ENCODE measurements at places on chromosomes 4 and X.
A peak's percentile ranks its signal among the peaks of the same experiment; 100 is the strongest.

GRCh38 chrX:47189906-47190305 lies 3.7 kb upstream of the UBA1 start:
- no peak for DNase-seq

GRCh38 chr4:14583331-14583730 lies 418.9 kb upstream of the CPEB2 start:
- no peak for DNase-seq

DNA sequence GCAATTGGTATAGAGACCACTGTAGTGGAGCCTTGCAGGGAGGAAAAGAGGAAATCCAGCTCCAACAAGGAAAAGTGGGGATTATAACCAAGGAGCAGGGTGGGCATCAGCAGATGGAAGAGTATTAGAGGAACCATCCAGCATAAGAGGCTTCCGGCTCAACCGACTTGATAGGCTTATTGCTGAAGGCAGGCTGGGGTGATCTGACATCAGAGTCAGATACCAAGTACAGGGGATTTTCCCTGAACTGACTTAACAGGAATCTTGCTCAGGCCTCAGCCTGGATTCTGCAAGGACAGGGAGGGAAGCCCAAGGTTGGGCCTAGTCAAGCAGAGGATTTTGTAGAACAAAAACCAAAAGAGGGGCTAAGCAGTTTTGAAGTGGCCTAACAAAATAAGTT lies 129.6 kb downstream of the DCLK2 start:
- DNase-seq = no peak

- DNase-seq = no peak
Observed at GRCh38 chrX:139290310-139290709, 240.2 kb upstream of the F9 start.

- DNase-seq = peak; percentile 62
Observed at GRCh38 chrX:38233891-38234667, 13.4 kb upstream of the SRPX start.

- no peak for DNase-seq
Observed at GRCh38 chrX:129808158-129808828, 28.5 kb downstream of the SASH3 start.

GRCh38 chr4:31081366-31081765 lies 361.2 kb downstream of the PCDH7 start:
- DNase-seq = peak; percentile 47

DNA sequence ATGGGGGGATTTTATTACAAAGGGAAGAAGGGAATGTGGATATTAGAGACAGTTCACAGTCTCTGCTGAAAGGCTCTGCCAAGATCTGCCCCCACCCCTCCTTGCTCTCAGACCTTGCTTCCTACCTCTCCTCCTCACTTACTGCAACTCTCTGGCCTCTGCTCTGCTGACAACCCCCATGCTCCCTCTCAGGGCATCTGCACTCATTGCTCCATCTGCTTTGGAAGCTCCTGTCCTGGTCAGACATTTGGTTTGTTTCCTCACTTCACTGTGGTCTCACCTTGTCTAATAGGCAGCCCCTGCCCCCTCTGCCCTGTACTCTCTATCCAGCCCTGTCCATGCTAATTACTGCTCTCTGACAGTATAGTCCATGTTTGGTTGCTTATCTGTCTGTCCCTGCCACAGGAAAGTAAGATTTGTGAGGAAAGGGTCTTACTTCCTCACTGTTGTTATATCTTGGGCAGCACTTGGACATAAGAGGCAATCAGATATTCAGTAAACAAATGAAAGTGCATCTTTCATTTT lies 189.3 kb downstream of the PTTG2 start:
- DNase-seq = no peak

- no peak for DNase-seq
Observed at GRCh38 chr4:166341992-166342391, 469.0 kb downstream of the TLL1 start.

- DNase-seq = no peak
Observed at GRCh38 chrX:65035446-65035770, 59.2 kb upstream of the ZC4H2 start.

DNA sequence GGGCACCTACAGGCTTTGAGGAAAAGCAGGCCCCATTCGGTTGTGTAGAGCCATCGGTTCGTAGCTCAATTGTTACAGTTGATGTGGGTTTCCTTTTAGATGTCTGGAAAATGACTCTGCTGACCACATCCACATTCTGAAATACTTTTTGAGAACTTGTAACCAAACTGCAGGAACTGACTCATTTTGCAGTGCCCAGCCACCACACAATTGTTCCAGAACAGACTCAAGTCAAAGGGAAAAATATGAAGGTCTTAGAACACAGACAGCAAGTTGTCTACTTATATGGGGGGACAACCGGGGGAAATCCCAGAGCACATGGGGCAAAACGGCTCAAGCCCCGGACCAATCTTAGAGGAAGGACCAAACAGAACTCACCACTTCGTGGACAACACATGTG lies 557.6 kb upstream of the DIPK2B start:
- DNase-seq = peak; percentile 77

DNA sequence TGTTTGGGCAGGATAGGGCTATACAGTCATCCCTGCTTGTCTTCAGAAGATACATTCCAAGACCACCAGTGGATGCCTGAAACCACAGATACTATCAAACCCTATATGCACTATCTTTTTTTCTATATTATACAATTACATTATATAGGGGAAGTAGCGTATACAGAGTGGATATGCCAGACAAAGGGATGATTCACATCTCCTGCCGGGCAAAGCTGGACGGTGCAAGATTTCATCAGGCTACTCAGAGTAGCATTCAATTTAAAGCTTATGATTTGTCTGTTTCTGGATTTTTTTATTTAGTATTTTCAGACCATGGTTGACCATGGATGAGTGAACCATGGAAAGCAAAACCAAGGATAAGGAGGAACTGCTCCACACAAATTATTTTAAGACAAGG lies 7.0 kb upstream of the AMTN start:
- DNase-seq = no peak

- DNase-seq = no peak
Observed at GRCh38 chr4:48634688-48635308, 144.7 kb downstream of the ZAR1 start.

DNA sequence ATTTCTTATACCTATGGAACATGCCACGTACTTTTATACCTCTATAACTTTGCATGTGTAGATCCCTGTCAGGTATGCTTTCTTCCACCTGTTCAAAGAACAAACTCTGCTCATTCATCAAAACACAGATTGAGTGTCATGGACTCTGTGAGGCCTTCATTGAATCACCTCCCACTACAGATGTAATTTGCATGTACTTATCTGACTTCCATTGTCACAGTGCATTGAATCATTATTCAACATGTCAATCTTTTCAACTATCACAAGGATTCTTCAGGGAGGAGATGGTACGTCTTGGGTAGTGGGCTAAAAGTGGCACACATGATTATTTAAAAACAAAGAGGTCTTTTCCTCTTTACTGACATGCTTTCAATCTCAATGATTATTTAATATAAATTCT lies 24.1 kb downstream of the SPOCK3 start:
- no peak for DNase-seq

DNA sequence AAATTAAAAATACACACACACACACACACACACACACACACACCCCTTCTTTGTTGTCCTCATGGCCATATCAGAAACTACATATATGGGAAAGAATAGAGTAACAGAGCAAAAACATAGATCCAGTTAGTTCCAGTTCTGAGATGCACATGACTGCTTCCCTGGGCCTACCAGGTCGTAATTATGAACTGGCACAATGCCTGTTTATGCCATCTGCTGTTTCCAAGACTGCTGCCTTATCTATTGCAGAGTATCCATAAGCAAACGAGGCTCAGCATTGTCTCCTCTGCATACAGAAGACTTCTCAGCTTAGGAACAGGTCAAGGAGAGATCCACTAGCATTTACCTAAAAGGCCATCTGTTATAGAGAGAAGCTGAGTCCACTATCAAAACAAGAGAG lies 789.0 kb downstream of the TECRL start:
- no peak for DNase-seq

DNA sequence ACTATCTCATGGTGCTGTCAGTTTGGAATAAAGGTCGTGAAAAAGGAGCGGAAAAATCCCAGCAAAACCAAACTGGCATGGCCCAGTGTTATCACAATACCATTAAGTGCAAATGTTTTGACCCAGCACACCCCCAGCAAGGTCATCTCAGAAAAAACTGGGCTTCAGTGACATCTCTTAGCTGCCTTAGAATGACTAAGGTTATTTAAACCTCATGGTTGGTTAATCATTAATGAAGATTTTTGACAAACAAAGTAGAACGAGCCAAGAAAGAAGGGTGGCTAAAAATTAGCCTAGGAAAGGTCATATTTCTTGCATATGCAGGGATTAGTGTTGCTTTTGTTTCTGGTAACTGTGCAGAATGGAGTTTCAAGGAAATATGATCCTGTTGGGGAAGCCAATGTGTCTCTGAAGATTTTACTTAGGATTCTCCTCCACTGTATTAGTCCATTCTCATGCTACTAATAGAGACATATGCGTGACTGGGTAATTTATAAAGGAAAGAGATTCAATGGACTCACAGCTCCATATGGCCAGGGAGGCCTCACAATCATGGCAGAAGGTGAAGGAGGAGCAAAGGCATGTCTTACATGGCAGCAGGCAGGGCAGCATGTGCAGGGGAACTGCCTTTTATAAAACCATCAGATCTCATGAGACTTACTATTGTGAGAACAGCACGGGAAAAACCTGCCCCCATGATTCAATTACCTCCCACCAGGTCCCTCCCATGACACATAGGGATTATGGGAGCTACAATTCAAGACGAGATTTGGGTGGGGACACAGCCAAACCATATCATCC lies 83.5 kb downstream of the CHRNA9 start:
- DNase-seq = no peak

GRCh38 chrX:103688946-103689345 lies 2.4 kb upstream of the MORF4L2 start:
- no peak for DNase-seq

- DNase-seq = no peak
Observed at GRCh38 chr4:1109898-1110506, 3.4 kb downstream of the RNF212 start.

DNA sequence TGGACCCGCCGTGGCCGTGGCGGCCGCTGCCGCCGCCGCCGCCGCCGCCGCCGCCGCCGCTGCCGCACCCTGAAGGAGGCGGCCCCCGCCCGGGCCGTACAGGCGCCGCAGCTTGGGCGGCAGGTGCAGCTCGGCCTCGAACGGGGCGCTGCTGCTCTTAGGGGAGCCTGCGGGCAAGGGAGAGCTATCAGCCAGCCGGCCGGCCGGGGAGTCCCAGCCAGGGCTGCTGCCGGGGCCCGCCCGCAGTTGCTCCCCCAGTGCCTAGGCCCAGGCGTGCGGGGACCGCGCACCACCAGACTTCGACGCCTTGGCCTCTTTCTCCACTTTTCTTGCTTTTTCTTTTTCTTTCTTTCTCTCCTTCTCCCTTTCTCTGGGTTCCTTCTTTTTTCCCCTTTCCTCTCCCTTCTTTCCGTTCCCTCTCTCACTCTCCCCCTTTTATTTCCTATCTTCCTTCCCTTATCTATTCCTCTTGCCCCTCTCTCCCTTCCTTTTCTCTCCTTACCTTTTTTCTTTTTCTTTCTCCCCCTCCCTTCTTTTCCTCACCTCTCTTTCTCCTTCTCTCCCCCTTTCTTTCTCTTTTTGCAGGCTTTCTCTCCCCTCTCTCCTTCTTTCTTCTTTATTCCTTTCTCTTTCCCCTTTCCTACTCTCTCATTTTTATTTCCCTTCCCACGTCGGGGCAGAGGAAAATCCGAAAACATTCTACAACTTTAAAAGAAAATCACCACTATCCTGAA lies 2.0 kb downstream of the ARX start:
- DNase-seq = no peak

DNA sequence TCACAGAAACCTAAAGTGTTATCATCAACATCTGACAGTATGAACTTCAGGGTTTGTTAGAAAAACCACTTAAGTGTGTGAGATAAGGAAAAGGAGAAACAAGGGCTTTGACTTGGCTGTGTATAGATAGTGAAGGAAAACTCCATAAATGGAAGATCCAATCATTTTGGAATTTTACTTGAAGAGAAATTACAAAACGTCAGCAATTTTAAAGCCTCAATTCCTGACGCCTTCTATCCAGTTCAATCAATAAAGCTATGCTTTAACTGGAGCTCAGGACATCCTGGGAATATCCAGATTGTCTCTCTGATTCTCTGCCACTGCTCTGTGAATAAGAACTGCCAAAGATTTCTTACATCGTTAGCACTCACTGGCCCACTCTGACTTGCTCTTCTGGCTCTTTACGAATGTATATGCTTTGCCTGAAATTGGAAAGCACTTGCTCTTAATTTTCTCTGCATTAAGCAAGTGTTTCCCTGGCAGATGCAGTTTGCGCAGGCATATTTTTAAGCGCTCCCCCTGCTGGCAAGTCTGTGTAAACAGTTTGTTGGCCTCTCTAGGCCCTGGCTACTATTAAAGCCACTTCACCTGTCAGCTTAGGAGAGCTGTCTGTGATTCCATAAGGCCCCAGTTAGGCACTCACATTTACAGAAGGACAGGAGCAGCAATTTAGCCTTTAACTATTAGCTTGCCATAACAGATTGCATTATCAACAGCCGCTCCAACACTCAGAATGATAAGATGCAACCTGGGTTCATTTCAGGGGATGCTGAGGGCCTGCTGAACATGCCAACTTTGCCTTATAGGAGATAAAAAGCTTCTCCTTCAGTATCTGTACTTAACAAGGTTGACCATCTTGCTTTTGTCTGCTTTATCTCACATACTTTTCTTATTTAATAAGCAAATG lies 251.4 kb upstream of the DDX53 start:
- DNase-seq = peak; percentile 4

- no peak for DNase-seq
Observed at GRCh38 chrX:94914235-94914634, 1240.2 kb downstream of the FAM133A start.

DNA sequence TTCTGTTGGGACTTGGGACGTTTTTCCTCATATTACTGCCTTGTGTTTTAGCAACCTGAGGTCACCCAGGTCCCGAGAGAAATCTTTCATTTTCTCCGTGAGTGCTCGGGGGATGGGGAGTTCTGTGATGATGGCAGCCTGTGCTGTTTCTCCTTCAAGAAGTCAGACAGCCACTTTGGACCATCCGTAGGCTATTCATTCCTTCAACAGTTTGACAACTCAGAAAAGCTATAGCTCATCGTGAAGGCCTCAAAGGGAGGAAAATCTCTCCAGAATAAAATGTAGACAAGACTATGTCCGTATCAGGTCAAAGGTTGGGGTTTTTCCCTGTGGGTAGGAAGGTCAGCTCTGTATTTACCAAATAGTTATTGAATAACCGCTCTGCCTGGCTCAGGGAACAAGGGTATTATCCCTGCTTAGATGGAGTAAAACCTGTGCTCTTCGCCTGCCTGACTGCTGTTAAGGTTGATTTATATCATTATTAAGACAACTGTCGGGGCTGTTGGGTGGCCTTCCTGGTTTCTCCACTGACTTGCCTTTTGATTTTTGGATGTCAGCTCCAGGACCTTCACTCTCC lies 36.6 kb downstream of the FAM114A1 start:
- DNase-seq = no peak

- DNase-seq = no peak
Observed at GRCh38 chrX:96440941-96441340, 243.7 kb upstream of the DIAPH2 start.
